ENCODE measurements at places on chromosomes 2 and 18.

- no peak for DNase-seq
Observed at GRCh38 chr18:36593001-36593400, 235.8 kb downstream of the TPGS2 start.

DNA sequence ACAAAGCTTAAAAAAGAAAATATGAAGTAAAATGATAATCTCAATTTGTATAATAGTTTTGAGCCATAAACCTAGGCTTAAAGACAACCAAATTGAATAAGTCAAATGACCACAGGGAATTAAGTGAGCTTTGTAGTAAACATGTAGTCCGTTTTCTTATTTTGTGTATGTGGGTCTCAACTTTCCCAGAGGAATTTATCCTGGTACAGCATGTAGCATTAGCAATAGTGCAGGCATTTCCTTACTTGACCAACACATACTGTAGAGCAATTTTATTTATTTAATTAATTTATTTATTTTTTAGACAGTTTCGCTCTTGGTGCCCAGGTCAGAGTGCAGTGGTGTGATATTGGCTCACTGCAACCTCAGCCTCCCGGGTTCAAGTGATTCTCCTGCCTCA lies 37.5 kb upstream of the MTCL1 start:
- DNase-seq: no peak

DNA sequence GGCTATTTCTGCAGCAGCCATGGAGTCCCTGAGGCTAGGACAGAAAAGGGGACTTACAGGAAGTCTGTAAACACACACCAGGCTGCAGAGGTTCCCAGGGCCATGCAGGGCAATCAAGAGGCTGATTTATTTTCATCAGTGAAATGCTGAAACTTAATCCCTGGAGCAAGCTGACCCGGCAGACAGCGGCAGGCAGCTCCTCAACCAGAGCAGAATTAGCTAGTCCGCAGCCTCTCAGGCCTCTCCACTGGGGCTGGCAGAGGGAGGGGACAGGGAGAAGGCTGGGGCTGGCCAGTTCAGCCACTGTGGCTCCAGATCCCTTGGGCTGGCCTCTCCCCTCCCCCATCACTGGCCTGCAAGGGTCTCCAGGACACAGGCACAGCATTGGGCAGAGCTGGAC lies 136.3 kb downstream of the TNS1 start:
- no peak for DNase-seq

DNA sequence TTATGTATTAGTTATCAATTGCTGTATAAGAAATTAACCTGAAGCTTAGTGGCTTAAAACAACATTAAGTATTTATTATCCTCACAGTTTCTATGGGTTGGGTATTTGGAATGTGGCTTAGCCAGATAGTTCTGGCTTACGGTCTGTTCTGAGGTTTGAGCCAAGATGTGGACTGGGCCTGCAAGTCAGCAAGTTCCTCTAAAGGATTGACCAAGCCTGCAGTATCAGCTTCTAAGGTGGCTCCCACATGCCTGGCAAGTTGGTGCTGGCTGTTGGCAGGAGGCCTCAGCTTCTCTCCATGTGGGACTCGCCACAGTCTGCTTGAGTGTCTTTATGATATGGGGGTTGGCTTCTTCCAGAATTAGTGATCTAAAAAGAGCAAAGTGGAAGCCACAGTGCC lies 45.0 kb upstream of the TCF4 start:
- no peak for DNase-seq

DNA sequence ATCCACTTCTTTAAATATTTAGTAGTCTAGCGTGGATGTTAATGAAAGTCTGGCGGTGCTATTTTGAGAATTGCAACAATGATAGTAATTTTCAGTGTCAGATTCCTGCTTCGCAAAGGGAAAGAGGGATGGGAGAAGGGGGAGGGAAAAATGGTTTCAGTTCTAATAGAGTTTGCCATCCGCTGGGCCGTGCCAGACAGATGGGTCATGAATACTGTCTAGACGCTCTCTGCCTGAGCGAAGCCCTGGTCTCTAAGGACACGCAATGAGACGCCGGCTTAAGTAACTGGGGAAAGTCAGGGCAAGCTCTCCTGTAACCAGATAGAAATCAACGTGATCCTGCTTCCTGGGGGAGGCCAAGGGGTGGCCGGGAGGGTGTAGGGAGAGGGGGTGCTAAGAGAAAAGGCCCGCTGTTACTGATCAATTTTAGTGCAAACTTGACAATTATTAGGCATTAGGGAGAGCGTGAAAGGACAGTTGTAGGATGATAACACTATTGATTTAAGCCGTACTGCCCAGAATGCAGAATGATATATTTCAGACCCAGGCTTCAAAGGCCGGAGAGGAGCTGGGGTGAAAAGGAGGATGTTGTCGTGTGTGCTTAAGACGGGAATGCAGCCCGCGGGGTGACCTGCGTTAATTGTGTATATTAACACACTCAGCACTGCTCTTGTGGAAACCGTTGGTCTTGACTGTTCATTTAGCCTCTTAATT lies 229.2 kb downstream of the LDLRAD4 start:
- no peak for DNase-seq

- DNase-seq: no peak
Observed at GRCh38 chr2:26805241-26805676, 19.4 kb downstream of the CENPA start.

GRCh38 chr2:39373181-39373802 lies 63.8 kb downstream of the MAP4K3 start:
- no peak for DNase-seq

DNA sequence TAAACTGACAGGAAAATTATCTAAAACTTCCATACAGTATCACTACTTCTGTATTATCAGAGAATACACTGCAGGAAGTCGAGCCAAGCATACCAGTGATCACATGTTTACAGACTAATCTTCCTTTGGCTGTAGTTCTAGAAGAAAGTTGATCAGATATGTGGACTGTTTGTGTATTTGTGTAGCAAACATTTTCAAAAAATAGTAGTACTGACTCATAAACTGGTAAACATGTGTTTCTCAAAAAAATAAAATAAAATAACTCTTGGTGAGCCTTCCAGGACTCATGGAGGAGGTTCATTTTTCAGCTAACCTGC lies 148.9 kb upstream of the SLC39A10 start:
- DNase-seq: no peak

GRCh38 chr2:101987832-101988231 lies 3.9 kb upstream of the IL1R2 start:
- no peak for DNase-seq

- no peak for DNase-seq
Observed at GRCh38 chr2:74991977-74992376, 33.5 kb downstream of the POLE4 start.

DNA sequence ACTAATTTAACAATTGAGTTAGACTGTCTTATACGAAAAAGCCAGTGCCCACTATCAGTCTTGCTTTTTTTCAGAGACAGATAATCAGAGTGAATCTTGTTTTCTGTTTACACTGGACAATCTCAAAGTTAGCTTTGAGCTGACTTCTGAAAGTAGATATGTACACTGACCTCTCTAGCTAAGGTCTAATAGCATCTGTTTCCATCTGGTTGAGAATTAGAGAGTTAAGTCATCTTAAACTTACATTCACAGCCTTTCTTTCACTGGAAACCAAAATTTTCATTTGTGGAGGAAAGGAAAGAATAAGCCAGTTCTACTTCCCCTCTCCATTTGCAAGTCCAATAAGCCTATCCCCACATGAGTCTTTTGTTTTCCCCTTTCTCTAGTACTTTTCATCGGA lies 89.3 kb downstream of the VRK2 start:
- DNase-seq: no peak

DNA sequence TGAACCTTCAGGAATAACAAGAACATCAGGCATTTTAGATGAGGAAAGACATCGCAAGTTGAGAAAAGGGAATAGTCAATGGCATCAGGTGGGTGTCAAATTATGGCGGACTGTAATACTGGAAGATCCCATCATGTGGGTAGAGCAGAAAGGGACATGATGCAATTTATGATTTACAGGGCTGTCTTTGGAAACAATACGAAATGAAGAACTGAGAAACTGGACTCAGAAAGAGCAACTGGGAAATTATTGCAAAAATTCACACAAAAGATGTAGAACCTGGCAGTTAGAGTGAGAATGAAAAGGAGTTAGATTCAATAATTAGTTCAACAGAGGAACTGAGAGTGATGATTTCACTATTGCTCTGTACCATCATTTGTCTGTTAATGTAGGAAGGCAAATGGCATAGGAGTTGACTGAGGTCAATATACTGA lies 1635.0 kb upstream of the ACVR2A start:
- DNase-seq: no peak

DNA sequence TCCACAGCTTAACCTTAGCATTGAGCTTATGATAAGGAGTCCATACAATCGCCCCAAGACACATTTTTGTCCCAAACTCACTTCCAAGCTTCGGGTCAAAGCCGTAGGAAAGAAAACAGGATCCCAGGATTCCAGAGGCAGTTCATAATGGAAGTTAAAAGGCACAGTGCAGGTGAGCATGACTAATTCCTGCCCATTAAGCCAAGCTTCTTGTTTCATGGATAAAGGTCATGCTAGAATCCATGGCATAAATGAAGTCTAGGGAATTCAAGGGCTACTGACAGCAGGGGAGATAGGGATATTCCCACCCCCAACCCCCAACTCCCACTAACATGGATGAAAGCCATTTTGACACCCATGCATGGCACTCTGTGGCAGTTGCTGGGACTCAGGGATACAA lies 10.2 kb upstream of the INPP4A start:
- DNase-seq: no peak

DNA sequence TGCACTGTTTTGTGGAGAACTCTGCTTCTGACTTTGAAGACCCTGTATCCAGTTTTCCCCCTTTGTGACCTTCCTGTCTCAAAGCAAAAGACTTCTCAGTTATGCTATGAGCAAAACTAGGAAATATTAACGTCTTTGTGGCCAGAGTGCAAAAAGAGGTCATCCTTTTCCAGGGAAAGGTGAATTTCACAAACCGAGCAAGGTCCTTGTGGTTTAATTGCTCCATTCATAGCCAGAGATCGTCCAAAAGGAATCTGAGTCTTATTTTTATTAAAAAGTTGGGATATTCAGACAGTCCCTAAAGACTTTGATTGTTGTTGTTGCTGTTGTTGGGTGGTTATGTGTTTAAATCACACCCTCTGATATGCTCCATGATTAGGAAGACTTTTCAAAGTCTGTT lies 77.4 kb downstream of the NAB1 start:
- DNase-seq: no peak

DNA sequence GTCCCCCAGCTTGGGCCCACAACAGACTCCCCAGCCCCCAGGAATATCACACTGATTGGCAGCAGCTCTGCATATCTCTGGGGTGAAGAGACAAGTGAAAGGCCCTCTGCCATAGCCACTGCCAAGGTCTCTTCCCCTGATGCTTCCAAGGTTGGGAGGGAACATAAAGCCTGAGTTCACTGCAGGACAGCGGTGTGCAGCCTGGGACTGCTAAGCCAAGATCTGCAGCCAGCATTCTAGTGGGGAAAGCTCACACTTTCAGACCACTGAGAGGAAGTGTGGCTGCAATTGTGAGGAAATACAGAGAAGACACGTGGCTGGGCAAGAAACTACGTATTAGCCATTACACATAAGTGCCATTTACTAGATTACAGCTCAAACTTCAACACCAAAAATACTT lies 100.7 kb downstream of the MAIP1 start:
- DNase-seq: no peak

- DNase-seq: no peak
Observed at GRCh38 chr2:73244580-73244979, 10.5 kb downstream of the CCT7 start.

Measured in GM12864 (cell line).